ENCODE measurements at places on chromosomes 4 and X. TPM values are rescaled to one million over a fixed set of nuclear protein-coding genes. Genes with fewer than 3 reads are reported as not detected.

DNA sequence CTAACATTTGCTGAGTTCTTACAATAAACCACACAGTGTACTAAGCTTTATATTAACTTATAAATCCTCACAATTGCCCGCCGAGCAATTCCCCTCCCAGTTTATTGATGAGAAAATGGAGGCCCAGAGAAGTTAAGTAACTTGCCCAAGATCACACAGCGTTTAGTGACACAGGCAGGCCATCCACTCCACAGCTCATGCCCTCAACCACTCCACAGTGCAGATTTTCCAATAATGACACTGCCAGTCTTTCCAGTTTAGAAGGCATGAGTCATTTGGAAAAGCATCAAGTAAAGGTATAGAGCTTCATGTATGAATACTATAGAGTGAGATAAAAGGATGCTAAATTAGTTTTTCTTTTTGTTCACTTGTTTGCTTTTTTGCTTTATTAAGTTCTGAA is 208.5 kb downstream of the CAMK2D start:
- H3K36me3 ChIP-seq: peaks cover 3% of the 10 kb centered on the region
- H3K27me3 ChIP-seq: no peaks in the 10 kb centered on the region
- DNase-seq: no peak
- H3K27ac ChIP-seq: no peak overlapping the region
- no peaks in the 10 kb centered on the region for H3K4me1 ChIP-seq
- no peak overlapping the region for H3K4me3 ChIP-seq

IBSP gene
- total RNA-seq: not detected

DNA sequence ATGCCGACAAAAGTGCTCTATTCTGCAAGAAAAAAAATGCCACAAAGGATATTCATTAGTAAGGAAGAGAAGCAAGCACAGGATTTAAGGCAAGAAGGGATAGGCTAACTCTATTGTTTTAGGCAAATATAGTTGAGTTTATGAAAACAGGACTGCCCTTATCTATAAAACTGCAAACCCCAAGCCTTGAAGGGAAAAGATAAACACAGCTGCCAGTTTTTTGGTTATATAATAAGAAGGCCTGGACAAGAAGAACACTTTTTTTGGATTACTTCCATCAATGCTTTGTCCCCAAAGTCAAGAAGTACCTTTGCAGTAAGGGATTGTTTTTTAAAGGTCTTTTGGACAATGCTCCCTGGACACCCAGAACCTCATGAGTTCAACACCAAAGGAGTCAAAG is 45.4 kb upstream of the WWC2 start:
- no peak overlapping the region for H3K4me3 ChIP-seq
- peaks cover 2% of the 10 kb centered on the region for H3K27me3 ChIP-seq
- DNase-seq: no peak
- no peak overlapping the region for H3K27ac ChIP-seq
- peaks cover 3% of the 10 kb centered on the region for H3K4me1 ChIP-seq

GRCh38 chr4:146514651-146515357 is 6.9 kb downstream of the SLC10A7 start:
- H3K4me1 ChIP-seq: no peaks in the 10 kb centered on the region
- no peaks in the 10 kb centered on the region for H3K27me3 ChIP-seq
- peaks cover 3% of the 10 kb centered on the region for H3K36me3 ChIP-seq
- H3K4me3 ChIP-seq: no peak overlapping the region

GRCh38 chrX:39773923-39774773 is 323.6 kb downstream of the BCOR start:
- DNase-seq: peak; percentile 28
- H3K27me3 ChIP-seq: peaks cover 6% of the 10 kb centered on the region
- no peak overlapping the region for H3K27ac ChIP-seq
- no peaks in the 10 kb centered on the region for H3K36me3 ChIP-seq

DNA sequence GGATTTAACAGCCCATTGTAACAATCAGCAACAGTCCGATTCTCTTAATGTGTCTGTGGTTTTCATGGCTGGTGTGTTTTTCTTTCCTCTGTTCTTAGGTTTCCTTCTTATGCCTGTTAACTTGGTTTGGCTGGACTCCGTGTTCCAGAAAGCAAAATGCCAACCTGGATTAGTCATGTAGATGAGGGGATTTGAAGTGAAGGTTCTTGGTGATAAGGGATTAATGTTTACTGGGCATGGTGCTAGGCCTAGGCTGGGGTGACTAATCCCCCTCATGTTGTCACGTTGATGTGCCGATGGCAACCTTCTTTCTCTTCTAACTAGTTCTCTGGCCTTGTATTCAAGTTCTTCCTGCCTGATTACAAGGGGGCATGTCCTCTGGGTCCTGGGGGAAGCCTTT is 85.9 kb downstream of the REPS2 start:
- no peak for DNase-seq
- H3K27me3 ChIP-seq: peaks cover 22% of the 10 kb centered on the region
- H3K4me1 ChIP-seq: no peaks in the 10 kb centered on the region
- H3K36me3 ChIP-seq: no peaks in the 10 kb centered on the region
- H3K27ac ChIP-seq: no peak overlapping the region

DNA sequence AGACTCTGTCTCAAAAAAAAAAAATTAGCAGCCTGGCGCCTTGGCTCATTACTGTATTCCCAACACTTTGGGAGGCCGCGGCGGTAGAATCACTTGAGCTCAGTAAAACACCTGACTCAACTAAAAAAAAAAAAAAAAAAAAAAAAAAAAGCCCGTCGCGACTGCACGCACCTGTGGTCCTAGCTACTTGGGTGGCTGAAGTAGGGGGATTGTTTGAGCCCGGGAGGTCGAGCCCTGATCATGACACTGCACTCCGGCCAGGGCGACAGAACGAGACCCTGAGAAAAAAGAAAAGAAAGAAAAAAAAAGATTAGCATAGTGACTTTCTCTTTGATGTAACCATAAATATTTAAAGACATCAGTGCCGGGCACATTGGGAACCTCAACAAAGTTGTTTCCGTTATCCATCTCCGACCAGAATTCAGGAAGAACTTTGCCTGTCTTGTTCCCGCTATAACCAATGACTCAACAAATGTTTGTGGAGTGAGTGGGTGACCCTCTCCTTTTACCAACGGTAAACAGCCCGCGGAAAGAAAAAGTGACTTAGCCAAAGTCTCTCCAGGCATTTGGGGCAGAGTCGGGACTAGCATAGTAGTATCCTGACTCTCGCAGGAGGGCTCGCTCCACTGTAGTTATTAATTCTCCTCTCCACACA is 553 bp upstream of the MED28 start:
- H3K4me3 ChIP-seq: peak overlapping the region; percentile 75
- peaks cover 5% of the 10 kb centered on the region for H3K4me1 ChIP-seq

KIF4A gene
- 19.0 TPM for total RNA-seq

CPE gene
- 3.6 TPM for total RNA-seq

GRCh38 chrX:19904778-19905367 is 17.5 kb upstream of the SH3KBP1 start:
- no peaks in the 10 kb centered on the region for H3K36me3 ChIP-seq
- H3K27me3 ChIP-seq: no peaks in the 10 kb centered on the region
- no peak overlapping the region for H3K4me3 ChIP-seq

GRCh38 chr4:157219711-157220370 is 687 bp upstream of the GRIA2 start:
- H3K4me3 ChIP-seq: no peak overlapping the region
- H3K27me3 ChIP-seq: peaks cover 33% of the 10 kb centered on the region
- H3K27ac ChIP-seq: no peak overlapping the region
- no peaks in the 10 kb centered on the region for H3K36me3 ChIP-seq
- DNase-seq: no peak

DNA sequence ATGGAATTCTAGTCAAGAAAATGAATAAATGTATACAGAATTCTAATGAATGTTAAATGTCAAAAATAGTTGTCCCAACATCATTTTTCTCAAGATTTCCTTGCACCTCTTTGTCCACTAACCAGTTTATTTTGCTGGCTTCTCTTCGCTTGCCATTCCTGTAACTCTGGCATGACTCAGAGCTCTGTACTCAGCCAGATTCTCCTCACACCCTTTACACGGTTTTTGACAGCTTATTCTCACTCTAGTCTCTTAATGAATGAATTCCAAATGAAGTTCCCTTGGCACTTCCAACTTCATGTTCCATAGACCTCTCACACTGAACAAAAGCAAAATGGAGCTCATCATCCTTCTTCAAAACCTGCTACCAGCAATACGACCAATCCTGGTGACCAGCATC is 419.3 kb upstream of the SLIT2 start:
- no peaks in the 10 kb centered on the region for H3K36me3 ChIP-seq
- H3K4me1 ChIP-seq: no peaks in the 10 kb centered on the region

OPN1MW2 gene
- not detected for total RNA-seq

FAM133A gene
- total RNA-seq: under 0.01 TPM

FRMPD4 gene
- 1.1 TPM for total RNA-seq

DNA sequence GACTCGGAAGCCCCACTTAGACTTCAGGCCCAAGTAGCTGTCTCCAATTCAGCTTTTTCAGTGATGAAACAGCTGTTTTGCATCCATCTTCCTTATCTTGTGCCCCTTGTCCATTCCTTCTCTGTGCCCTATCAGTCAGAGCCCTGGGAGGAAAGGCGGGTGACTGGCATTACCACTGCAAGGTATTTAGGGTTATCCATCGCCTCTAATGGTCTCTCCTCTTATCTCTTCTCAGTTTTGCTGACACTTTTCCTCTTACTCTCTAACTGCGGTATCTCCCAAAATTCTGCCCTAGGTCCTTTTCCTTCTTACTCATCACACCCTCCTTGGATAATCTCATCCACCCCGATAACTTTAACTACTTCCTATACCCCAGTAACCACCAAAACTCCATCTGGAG is 13.7 kb downstream of the GAB3 start:
- no peaks in the 10 kb centered on the region for H3K36me3 ChIP-seq
- no peak overlapping the region for H3K4me3 ChIP-seq
- H3K4me1 ChIP-seq: peaks cover 13% of the 10 kb centered on the region
- DNase-seq: no peak
- no peaks in the 10 kb centered on the region for H3K27me3 ChIP-seq

GRCh38 chrX:15497865-15498264 is 2.7 kb upstream of the BMX start:
- DNase-seq: peak; percentile 33
- H3K4me3 ChIP-seq: no peak overlapping the region
- no peaks in the 10 kb centered on the region for H3K36me3 ChIP-seq
- no peak overlapping the region for H3K27ac ChIP-seq
- no peaks in the 10 kb centered on the region for H3K4me1 ChIP-seq

DNA sequence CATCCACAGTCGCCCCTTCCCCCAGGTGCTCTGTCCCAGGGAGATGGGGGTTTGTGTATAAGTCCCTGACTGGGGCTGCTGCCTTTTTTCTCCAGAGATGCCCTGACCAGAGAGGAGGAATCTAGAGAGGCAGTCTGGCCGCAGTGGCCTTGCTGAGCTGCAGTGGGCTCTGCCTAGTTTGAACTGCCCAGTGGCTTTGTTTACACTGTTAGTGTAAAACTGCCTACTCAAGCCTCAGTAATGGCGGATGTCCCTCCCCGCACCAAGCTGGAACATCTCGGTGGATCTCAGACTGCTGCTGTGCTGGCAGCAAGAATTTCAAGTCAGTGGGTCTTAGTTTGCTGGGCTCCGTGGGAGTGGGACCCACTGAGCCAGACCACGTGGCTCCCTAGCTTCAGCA is 102.6 kb upstream of the GIMD1 start:
- DNase-seq: no peak
- no peak overlapping the region for H3K4me3 ChIP-seq
- no peak overlapping the region for H3K27ac ChIP-seq
- no peaks in the 10 kb centered on the region for H3K36me3 ChIP-seq

- H3K27ac ChIP-seq: peak overlapping the region; percentile 45
- H3K27me3 ChIP-seq: no peaks in the 10 kb centered on the region
- H3K4me3 ChIP-seq: no peak overlapping the region
- peaks cover 11% of the 10 kb centered on the region for H3K4me1 ChIP-seq
- no peak for DNase-seq
Observed at GRCh38 chr4:75841641-75842520, 60.4 kb downstream of the PPEF2 start.

MAGEA6 gene
- total RNA-seq: not detected

DNA sequence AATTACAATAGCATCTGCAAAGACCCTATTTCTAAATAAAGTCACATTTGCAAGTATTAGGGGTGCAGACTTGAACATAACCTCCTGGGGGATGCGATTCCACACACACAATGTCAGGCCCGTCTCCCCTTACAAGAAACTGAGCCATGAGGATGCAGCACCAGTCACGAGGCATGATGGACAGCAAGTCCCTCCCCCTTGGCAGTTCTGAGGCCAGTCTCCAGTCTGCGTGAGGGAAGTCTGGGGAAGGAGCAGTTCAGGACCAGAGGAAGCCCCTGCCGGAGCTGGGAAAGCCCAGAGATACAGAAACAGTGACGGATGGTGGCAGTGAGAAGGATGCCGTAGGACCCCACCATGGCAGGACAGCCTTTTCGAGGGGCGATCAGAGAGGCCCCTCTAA is 9.4 kb downstream of the FAM53A start:
- H3K27ac ChIP-seq: no peak overlapping the region
- H3K4me1 ChIP-seq: no peaks in the 10 kb centered on the region

DNA sequence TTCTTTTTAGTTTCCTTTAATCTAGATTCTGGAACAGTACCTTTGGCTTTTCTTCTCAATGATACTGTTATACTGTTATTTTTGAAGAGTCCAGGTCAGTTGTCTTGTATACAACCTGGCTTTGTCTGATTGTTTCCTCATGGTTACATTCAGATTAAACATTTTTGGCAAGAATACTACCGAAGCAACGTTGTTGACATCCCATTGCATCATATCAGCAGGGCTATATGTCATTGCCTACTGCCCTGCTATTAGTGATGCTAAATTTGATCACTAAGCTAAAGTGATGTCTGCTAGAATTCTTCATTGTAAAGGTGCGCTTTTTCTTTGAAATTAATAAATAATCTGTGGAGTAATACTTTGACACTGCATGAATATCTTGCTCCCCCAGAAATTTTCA is 5.8 kb upstream of the ATP1B4 start:
- peaks cover 1% of the 10 kb centered on the region for H3K27me3 ChIP-seq
- no peak overlapping the region for H3K27ac ChIP-seq
- H3K4me1 ChIP-seq: no peaks in the 10 kb centered on the region
- DNase-seq: no peak
- H3K4me3 ChIP-seq: no peak overlapping the region

GRCh38 chrX:149830192-149830873 is 48.6 kb downstream of the MAGEA9 start:
- H3K27me3 ChIP-seq: no peaks in the 10 kb centered on the region
- peak; percentile 17 for DNase-seq
- H3K4me3 ChIP-seq: peak overlapping the region; percentile 15
- no peaks in the 10 kb centered on the region for H3K36me3 ChIP-seq
- no peaks in the 10 kb centered on the region for H3K4me1 ChIP-seq

- no peak for DNase-seq
Observed at GRCh38 chr4:93730251-93730650, 98.3 kb upstream of the ATOH1 start.

DNA sequence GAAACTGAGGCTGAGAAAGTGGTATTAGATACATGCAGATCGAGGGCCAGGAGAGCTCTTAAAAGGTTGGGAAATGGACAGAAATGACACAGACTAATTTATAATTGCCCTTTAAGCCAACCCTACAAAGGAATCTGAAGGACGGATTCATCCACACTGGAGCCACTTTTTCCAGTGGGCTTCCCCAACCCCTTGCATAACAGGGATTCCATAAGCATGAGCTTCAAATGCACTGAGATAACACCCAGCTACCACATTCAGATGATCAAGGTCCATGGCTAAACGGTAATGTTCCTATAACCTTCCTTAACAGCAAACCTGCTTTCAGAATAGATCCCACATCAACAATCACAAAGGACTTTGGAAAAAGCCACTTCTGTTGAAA is 34.2 kb downstream of the PLAC1 start:
- peaks cover 16% of the 10 kb centered on the region for H3K4me1 ChIP-seq
- DNase-seq: peak; percentile 24
- no peak overlapping the region for H3K27ac ChIP-seq
- H3K27me3 ChIP-seq: no peaks in the 10 kb centered on the region

Measured in IMR-90 (cell line).